Skeletal muscle cell (primary cell): ENCODE measurements at places on chromosomes 6 and 20.

DNA sequence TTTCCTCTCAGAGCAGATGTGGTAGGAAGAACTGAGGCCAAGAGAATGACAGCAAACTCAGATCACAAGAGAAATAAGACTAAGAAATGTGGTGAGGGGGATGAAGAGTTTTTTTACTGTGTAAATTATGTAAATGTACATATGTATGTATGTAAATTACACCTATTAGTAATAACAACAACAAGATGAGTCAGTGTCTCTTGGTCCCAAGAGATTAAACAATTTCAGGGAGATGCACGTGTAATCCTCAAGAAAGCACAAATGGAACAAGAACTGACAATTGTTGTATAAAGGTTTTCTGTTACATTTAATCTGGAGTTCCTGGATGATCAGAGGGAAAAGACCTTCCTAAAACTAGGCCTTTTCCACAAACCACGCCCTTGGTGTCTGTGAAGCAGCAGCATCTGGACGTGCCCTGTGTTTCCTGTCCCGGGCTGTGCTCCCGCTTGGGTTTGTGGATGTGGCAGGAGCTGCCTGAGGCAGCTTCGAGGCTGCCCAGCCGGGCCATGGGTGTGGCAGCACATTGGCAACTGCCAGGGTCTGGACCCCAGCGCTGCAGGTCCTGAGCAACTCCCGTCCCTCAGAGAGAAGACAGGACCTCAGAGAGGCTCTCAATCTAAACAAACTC, 994 bp downstream of the CLDN20 start:
- no peak for DNase-seq

GRCh38 chr20:16475225-16475624, 98.0 kb downstream of the KIF16B start:
- DNase-seq, result peak; percentile 42

DNA sequence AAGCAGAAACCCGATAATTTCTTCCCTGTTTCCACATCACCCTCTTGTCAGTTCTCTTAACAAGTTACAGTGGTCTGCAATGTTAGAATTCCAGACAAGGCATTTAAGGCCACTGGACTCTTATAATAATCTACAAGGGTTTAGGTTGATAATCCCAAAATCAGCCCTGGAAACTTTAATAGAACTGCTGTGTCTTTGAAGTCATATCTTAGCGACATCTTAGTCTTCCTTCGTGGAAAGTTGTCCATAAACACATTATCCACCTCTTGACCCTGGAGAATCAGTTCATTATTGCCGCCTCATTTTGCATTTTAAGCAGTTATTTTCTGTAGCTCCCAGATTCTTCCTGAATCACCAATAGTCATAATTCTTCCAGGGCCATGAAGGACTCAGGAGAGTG, 108.6 kb upstream of the PLCB4 start:
- no peak for DNase-seq

- no peak for DNase-seq
Measured at GRCh38 chr20:56463428-56463827, 5.0 kb upstream of the RTF2 start.
